Kasumi-1 (cell line): ENCODE measurements at places on chromosomes 1 and 21.

DNA sequence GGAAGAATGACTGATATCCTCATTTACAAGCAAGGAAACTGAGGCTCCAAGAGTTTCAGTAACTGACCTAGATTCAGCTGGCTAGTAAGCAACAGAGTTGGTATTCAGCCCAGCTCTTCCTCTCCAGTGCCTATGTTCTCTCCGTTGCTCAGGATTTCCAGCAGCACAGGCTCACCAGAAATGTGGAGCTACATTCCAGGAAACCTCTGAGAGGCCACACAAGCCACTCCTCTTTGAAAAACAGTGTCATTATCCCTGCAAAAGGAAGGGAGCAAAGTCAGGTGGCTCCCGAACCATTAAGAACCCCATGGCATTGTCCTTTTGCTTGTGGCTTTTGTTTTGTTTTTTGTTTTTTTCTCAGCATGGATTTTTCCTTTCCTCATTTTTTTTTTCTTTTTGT lies 40.6 kb upstream of the DUSP10 start:
- no peak for DNase-seq

GRCh38 chr1:171350594-171350993 lies 36.6 kb downstream of the FMO4 start:
- no peak for DNase-seq

GRCh38 chr1:11109047-11109760 lies 9.5 kb upstream of the EXOSC10 start:
- DNase-seq, result no peak

GRCh38 chr1:101175886-101176285 lies 60.9 kb upstream of the S1PR1 start:
- no peak for DNase-seq

DNA sequence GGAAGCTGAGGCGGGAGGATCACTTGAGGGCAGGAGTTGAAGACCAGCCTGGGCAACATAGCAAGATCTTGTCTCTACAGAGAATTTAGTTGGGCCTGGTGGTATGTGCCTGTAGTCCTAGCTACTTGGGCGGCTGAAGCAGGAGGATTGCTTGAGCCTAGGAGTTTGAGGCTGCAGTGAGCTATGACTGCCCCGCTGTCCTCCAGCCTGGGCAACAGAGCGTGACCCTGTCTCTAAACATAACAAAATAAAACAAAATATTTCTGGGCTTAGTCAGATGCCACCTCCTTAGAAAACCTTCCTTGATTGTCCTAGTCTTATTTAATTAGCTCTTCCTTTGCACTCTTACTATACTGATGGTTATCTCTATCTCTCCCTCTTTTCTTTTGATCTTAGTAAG lies 8.5 kb downstream of the TGFB2 start:
- no peak for DNase-seq

DNA sequence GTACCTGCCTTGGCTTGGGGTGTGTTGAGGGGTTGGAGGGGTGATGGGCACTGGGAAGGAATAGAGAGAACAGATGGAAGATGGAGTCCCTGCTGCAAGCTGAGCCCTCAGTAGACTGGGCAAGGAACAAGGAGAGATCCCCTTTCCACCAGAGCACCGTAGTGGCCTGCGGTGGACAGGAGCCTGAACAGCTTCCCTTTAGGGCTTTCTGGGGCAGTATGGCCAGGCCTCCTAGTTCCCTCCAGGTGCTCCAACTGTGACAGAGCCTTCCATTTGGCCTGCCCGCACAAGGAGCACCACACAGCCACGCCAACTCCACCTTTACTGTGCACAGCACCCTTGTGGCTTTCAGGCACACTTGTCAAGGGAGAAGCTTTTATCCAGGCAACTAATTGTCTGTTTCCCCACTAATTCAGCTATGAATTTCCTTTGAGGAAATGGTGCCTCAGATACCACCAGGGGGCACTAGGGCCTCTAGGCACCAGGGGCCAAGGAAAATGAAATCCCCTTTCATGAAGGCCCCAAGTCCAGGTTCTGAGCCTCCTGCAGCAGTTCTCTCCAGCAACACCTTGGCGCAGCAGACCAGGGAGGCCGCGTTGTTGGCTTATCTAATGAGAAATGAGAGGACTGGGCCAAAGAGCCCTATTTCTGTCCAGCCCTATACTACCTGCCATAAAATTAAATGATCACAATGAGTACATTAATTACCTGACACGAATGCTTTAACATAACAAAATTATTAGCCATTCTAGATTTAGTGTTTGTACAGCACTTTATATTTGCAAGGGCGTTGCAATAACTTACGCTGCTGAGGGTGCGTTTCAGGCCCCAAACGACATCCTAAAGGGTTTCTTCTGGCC lies 23.1 kb upstream of the ERI3 start:
- peak; percentile 76 for DNase-seq

DNA sequence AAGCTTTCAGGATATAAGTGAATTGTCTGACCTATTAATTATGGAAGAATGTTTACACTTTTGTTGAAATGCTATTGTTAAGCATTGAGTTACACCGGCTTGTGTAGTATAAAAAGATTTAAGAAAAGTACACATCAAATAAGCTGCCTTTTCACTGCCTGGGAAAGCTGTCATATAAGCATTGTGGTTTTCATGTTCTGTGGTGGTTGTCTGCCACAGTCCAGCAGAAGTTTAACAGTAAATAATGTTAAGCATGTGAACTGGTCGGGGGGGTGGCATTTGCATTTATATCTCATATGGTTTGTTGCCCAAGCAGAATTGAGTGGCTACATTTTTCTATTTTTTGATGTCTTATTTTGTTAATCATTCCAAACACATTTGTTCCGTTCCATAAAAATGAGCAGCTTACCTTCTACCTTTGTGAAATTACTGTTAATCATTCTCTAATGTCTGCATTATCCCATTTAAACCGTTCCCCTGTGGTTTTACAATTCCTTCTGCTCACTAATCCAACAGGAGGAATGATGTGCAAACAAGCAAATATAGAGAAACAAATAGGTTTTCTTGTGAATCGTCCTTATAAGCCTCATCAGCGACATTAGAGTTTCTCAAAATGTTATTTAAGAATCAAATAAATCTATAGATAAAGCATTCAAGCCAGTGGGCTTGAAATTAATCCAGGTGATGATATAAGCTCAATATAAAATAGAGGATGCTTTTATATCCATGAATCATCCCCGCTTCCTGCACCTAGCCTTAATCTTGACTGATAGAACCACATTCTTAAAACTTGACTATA lies 160.8 kb upstream of the SAMSN1 start:
- DNase-seq, result no peak

DNA sequence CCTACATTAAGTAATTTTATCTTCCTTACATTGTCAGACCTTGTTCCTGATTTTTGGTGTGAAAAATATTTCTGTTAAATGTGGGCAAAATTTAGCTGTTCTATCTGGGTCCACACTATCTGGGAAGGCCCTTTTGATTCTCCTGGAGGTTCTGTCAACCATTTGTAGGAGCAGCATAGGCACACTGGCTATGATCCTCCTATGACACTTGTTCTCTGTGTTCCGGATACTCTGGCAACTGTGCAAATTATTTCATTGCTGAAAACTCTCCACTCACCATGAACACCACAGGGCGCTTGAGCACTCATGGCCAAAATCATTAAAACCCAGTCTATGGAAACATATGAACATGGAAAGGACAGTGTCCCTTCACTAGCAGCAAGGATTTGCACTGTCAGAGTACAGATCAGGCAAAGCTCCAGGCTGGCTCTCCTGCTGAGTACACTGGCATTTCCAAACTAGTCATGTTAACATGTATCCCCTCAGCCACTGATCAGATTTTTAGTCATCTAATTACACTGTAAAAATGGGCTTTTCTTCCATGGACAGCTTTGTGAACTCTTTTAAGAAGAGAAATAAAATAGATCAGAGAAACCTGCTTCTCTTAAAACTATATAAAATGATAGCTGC lies 43.9 kb upstream of the SGIP1 start:
- no peak for DNase-seq

GRCh38 chr1:83746234-83746633 lies 252.7 kb downstream of the TTLL7 start:
- DNase-seq, result no peak

DNA sequence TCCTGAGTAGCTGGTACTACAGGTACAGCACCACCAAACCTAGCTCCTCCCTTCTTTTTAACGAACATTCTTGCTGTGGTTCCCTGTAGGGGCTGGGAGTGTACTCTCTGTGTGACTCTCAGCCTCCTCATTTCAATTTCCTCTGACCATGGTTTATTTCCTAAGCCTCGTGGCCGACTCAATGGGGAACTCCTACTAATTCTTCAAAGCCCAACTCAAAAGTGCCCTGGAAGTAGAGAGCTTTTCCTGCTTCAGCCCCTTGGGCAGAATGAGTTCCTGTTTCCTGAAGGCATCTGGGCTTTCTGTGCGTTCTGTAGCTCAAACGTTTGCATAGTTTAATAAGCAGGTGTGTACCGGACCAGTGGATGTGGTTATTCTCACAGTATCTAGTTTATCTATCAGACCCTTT lies 70.9 kb upstream of the ACOT11 start:
- DNase-seq, result peak; percentile 57

GRCh38 chr1:65279070-65279779 lies 30.1 kb upstream of the DNAJC6 start:
- no peak for DNase-seq

DNA sequence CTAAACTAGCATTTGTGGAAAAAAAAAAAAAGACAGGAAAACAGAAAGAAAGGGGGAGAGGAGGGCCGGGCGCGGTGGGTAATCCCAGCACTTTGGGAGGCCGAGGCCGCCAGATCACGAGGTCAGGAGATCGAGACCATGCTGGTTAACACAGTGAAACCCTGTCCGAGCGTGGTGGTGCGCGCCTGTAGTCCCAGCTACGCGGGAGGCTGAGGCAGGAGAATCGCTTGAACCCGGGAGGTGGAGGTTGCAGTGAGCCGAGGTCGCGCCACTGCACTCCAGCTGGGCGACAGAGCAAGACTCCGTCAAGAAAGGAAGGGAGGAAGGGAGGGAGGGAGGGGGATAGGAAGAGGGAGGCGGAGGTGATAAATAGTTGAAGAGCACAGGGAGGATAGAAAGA lies 54.7 kb downstream of the LBR start:
- no peak for DNase-seq

GRCh38 chr1:25031966-25032667 lies 102.0 kb upstream of the RUNX3 start:
- DNase-seq, result no peak

DNA sequence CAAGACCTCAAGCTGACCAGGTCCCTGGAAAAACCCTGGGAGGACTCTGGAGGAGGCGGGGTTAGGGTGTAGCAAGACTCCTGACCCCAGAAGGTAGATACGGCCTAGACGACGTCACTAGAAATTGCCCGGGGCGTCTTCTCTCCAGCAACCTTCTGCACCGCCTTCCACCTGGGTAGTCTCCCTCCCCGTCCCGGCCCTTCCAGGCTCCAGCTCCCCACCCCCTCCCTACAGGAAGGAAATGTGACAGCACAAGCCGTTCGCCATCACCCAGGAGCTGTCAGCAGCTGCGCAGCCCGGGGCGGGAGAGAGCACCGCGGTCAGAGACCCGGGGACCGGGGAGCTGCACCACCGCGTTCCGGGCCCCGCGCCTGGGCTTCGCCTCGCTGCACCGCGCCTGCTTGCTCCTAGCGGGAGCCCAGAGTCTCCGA lies 20.0 kb downstream of the SERTAD4 start:
- DNase-seq, result no peak
